ENCODE measurements at places on chromosomes 5 and 9.
A peak's percentile ranks its signal among the peaks of the same experiment; 100 is the strongest.

GRCh38 chr5:55600497-55601203 is 65.9 kb upstream of the PLPP1 start:
- no peak for DNase-seq

GRCh38 chr5:123472150-123472924 is 39.6 kb upstream of the CSNK1G3 start:
- DNase-seq, result no peak

DNA sequence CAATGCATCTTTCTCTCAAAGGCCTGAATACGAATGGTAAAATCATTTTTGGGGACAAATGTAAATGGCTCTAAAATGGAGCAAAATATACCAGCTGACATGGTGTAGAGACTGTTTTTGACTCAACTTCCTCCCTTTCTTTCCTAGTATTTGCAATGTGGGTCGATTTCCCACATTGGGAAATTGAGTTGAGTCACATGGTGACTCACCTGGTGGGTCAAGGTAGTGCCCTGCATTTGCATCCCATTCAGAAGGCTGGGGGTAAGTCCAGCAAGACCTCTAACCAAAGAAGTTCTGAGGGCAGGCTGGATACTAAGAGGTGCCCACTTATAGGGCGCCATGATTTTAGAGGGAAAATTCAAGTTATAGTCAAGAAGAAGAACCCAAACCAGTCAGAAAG is 179.6 kb upstream of the MPDZ start:
- no peak for DNase-seq

DNA sequence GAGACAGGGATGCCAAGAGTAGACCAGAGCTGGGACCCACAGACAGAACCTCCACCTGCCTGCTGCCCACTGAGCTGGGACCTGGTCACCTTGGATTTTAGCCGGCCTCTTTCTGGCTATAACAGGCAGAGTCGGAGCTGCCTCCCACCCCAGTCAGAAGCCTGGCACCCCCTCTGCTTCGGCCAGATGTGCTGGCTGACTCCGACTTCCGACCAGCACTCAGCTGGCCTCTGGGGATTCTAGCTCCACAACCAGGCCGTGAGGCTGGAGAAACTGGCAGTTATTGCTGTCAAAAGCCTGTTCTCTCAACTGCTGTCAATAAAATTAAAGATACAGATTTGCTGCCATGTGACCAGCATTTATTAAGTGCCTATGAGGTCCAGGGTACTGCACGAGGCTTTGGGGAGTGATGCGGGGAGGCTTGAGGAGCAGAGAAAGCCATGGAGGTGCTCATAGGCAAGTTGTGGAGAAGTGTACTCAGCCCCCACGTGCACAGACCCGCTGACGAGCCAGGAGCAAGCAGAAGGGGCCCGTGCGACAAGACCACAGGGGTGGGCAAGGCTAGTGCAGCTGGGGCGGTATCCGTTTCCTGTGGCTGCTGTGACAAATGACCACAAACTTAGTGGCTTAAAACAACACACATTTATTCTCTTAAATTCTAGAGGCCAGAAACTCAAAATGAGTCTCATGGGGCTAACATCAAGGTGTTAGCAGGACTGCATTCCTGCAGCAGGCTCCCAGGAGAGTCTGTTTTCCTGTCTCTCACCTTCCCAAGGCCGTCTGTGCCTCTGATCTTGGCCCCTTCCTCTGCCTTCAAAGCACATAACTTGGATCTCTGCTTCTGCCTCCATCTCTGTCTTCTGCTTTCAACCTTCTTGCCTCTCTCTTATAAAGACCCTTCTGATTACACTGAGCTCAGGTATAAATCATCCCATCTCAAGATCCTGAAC is 13.1 kb downstream of the GFI1B start:
- no peak for DNase-seq

DNA sequence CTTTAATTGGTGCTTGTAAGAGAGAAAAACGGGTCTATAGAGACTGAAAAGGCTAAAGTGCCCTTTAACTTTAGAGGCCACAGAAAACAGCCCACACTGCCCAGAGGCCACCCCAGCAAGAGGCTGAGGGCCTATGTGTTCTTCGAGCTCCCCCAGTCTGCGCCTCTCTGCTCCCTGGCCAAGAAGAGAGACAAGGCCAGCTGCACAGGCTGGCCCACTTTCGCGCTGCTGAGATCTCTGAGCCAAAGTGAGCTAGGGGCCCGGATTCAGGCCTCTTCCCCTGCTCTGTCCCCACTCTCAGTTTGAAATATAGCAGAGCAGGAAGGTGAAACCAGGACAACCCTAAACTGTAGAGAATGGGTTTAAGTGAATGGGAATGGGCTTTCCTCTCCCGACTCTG is 132.0 kb upstream of the TRIM32 start:
- no peak for DNase-seq

- DNase-seq, result peak; percentile 58
These were observed 61.1 kb upstream of the SAP30L start for GRCh38 chr5:154384480-154385235.

- DNase-seq, result peak; percentile 70
These were observed 61.8 kb upstream of the ARAP3 start for GRCh38 chr5:141743866-141744272.

DNA sequence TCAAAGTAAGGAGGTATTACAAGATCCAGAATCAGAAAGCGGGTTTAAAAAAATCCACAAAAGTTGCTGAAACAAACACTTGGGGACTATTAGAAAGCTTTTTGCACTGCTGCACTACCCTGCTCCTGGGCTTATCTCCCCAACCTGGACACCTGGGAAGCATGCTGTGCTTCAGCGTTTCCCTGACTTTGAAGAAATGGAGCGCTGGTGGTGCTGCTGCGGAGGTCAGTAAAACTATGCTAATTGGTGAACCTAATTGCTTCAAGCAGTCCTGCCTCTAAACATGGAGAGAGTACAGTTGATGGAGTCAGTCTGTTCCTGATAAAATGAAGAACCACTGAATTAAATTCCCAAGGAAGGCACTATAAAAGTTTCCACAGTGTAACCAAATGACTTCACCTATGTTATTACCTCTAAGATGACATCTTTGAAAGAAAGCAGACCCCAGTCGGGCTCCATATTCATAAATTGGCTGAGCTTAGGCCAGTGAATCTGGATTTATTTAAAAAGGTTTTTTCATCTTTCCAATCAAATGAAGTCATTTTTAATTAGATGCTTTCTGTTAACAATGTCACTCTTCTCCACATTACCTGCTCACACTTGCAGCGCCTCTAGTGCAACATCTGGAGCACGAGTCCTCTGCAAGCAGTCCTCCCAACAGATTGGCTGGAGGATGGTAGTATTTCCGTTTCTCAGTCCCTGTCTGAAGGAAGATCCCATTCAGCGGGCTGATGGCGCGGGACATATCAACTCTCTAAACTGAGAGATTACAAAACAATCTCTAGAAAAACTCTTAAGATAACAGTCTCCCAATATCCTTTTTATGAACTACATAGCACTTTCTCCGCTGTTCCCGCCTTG is 11.5 kb downstream of the NR2F1-AS1 start:
- DNase-seq, result no peak

DNA sequence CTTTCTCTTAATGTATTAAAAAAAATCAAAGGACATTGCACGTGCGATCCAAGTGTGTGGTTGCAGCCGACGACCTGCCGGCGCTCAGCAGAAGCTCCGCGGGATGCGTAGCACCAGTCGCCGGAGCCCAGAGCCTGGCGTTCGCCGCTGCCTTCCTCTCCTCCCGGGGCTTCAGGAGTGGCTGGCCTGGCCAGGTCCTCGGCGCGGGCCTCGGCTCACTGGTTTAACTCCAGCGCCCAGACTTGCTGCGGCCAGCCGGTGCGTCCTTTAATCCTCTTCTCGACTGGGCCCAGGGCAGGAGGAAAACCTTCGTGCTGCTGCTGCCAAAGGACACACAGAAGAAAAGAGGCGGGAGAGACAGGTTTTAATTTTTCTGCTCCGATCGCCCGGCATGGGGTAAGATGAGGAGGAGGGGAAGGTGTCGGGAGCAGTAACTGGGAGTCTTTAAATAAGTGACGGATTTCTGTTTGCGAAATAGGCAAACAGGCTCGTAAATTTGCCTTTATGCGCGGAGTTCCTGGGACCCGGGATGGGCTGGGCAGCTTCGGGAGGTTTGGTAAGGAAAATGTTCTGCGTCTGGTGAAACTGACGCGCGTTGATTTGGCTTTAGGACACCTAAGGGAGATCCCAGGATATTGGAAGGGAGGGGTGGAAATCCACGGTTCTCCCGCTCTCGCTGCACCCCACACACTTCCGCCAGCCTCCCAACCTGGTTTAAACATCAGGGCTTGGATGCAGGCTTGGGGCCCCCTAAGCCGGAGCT is 2.3 kb downstream of the HAND1 start:
- DNase-seq, result no peak

GRCh38 chr9:115413766-115414382 is 295.9 kb upstream of the TNC start:
- DNase-seq, result no peak

DNA sequence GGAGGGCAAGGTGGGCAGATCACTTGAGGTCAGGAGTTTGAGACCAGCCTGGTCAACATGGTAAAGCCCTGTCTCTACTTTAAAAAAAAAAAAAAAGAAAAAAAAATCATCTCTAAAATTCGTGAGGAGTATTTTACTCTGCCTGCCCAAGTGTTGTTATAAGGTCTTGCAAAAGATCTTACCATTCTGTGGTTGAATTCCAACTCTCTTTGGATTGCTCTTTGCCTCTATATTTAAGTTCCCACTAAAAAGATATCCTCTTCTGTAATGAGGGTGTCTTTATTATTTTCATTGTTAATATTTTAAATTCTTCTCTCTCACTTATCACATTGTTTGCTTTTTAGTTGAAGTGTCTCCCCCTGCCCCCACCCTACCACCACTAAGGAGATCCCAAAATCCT is 33.4 kb downstream of the CREBRF start:
- no peak for DNase-seq
